ENCODE measurements at places on chromosomes 3 and 15.

- no peak for DNase-seq
Measured at GRCh38 chr3:107855710-107856109, 235.1 kb downstream of the CD47 start.

GRCh38 chr3:141914311-141914710, 37.9 kb downstream of the ATP1B3 start:
- DNase-seq = no peak

- no peak for DNase-seq
Measured at GRCh38 chr3:157026091-157026490, 133.9 kb downstream of the CCNL1 start.

DNA sequence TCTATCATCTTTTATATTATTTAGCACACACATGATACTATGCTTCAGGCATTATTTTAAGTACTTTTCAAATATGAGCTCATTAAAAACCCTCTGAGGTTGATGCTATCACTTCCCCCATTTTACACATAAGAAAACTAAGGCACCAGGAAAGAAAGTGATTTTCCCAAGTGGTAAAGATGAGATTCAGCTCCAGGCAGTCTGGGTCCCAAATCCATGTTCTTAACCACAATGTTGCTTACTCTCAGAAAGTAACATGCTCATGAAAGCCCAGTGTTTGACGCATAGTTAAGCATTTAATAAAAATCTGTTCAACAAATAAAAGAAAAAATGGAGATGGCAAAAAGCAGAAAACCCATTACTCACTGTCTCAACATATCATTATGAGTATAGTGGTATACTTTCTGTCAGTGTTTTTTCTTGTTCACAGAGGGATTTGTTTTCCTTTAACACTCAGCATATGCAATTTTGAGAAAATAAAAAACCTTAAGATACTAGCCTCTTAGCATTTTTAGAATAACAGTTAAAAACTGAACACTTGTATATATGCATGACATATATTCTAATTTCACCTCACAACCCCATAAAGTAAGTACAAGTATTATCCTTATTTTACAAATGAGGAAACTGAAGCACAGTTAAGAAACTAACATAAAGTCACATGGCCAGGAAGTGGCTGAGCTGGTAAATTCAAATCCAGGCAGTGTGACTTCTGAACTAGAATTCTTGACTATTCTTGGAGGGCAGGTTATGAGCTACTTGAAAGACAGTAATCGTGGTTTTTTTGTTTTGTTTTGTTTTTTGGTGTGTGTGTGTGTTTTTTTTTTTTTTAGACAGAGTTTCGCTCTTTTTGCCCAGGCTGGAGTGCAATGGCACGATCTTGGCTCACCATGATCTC, 10.4 kb downstream of the PEAK1 start:
- no peak for DNase-seq

DNA sequence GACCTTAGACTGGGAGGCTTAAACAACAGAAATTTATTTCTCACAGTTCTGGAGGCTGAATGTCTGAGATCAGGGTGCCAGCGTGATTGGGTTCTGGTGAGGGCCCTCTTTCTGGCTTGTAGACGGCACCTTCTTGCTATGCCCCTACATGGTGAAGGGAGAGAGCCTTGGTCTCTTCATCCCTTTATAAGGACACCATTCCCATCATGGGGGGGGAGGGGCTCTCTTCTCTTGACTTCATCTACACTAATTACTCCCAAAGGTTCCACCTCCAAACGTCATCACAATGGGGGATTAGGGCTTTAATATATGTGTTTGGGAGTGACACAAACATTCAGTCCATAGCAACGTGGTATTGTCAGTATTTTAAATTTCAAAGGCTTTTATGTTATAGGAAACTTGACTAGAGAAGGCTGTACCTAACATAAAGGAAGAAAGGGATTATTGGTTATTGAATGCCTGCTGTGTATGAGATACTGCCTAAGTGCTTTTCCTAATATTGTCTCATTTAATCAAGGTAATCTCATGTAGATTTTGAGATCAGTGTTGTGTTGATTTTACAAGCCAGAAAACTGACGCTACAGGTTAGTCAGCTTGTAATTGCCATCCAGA, 20.9 kb downstream of the SYN2 start:
- DNase-seq = no peak

- no peak for DNase-seq
Measured at GRCh38 chr3:196207833-196208607, 3.2 kb downstream of the ZDHHC19 start.

DNA sequence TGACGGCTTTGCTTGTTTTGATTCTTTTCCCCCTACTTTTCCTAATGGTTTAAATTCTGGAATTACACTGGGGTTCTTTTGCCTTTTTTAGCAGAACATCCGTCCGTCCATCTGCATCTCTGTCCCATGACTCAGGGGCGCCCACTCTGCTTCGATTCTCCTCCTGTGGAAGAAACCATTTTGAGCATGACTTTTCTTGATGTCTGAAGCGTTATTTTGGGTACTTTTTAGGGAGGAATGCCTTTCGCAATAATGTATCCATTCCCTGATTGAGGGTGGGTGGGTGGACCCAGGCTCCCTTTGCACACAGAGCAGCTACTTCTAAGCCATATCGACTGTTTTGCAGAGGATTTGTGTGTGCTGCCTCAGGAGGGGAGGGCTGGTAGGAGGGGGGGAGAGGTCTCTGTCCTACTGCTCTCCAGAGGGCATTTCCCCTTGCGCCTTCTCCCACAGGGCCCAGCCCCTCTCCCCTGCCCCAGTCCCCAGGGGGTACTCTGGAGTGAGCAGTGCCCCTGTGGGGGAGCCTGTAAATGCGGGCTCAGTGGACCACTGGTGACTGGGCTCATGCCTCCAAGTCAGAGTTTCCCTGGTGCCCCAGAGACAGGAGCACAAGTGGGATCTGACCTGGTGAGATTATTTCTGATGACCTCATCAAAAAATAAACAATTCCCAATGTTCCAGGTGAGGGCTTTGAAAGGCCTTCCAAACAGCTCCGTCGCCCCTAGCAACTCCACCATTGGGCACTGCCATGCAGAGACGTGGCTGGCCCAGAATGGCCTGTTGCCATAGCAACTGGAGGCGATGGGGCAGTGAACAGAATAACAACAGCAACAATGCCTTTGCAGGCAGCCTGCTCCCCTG, 19.5 kb upstream of the BSN start:
- no peak for DNase-seq

GRCh38 chr3:117799387-117799735, 1089.8 kb downstream of the TUSC7 start:
- no peak for DNase-seq

Data from GDM1 (cell line).